ENCODE measurements at places on chromosomes 13 and 19.

DNA sequence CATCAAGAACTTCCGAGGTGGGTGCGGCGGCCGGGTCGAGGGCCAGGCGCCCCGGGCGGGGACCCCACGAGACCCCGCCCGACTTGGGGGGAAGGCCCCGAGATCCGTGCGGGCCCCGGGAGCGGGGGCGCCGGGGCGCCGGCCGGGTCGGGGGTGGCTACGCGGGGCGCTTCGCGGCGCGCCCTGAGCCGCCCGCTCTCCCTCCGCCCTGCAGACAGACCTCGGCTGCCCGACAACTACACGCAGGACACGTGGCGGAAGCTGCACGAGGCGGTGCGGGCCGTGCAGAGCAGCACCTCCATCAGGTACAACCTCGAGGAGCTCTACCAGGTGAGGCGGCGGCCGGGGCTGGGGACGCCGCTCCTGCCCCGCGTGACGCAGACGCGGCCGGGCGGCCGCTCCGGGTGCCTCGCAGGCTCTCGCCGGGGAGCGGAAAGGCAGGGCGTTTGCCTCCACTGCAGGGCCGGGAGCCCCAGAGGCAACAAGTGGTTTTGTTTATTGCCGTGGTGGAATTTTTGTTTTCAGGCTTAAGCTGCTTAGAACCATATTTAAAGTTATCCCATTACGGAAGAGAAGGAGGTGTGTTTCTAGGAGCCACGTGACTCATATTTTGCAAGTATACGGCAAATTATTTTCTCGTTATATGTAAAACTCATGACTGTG, 477 bp downstream of the CUL4A start:
- peak; percentile 56 for DNase-seq

GRCh38 chr13:41411522-41411921, 45.8 kb upstream of the RGCC start:
- DNase-seq, result peak; percentile 46

DNA sequence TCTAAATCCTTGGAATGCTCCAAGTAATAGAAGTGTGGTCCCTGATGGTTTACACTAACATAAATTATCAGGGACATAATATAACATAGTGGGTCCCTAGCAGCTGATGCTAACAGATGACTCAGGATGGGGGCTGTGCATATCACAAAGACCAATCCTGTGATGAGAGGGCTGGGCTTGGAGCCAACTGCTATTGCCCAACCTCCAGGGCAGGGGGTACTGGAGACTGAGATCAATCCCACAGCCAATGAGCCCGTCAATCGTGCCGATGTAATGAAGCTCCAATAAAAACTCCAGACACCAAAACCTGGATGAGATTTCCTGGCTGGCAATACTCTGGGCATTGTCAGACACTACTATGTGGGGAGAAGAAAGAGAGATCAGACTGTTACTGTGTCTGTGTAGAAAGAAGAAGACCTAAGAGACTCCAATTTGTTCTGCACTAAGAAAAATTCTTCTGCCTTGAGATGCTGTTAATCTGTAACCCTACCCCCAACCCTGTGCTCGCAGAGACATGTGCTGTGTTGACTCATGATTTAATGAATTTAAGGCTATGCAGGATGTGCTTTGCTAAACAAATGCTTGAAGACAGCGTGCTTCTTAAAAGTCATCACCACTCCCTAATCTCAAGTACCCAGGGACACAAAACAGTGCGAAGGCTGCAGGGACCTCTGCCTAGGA, 33.4 kb downstream of the ABCC4 start:
- DNase-seq, result no peak

DNA sequence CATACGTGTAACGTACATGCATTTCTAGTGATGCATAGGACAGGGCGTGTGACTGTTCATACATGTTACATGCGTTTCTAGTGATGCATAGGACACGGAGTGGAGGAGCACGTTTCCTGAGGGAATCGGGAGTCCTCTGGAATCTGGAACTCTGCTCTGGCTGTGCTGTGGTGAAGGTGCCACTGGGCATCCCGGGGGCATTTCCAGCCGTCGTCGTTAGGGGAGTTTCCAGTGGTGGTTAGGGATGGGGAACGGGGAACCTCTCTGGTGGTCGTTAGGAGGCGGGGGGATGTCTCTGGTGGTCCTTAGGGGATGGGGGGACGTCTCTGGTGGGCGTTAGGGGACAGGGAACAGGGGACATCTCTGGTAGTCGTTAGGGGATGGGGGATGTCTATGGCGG, 209.6 kb upstream of the SOX1 start:
- DNase-seq, result no peak

DNA sequence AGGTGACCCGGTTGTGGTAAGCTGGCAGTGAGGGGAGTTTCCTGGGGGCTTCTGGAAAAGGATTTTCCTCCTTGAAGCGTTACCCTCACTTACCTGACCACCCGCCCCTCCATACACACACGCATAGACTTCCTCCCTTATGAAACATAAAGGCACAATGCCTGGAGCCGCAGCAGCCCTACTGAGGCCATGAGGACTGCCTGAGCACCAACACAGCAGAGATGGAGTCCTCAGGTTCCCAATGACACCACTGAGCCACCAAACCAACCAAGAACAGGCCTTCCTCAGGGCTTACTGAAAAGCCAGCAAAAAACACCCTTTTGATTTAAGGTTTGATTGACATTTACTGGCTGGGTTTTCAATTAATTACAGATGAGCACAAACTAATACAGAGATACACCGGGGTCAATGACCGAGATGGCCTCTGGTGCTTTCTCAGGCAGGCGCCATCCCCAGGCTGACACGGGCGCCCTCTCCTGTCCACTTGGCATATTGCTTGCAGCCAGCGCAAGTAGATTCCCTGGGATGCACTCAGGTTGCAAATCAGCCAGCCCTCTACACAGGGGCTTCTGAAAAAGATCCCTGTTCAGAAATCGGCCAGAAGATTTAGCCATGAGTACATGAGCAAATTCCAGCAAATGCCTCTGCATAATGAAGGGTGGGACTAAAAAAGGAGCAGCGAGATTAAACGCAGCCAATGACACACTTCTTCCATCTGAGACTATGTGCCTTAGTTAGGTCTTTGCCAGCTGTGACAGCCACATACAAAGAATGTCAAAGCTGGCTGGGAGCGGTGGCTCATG, 14.8 kb downstream of the OPA3 start:
- DNase-seq, result peak; percentile 57

DNA sequence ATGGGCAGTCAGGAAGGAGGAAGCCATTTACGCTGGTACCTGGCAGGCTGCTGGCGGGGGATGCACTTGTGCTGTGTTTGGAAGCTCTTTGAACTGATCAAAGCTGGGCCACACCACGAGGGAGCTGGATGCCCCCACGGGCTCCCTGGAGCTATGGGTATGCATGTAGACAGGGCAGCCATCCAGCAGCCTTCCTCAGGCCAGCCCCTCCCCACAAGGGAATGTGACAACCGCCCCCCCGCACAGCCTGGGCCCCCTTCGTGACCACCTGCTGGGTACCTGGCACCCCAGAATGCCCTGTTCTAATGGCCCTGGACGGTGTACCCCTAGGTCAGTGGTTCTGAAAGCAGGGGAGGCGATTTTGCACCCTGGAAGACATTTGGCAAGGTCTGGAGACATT, 42.5 kb upstream of the C19orf12 start:
- no peak for DNase-seq

DNA sequence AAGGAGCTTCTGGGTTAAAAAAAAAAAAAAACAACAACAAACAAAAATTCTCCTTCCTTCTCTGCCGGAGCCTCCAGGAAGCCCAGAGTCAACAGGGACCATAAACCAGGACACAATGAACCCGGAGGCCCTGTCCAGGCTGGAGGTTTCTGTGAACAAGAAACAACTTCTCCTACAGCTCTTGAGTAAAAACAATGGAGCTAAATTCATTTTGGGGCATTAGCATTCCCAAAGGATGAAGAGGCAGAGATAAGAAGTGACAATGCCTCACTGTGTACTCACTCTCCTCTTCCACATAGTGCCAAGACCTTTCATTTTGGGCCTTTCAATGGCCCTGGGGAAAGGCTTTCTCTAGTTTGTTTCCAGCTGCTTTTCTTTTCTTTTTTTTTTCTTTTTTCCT, 9.0 kb downstream of the RHPN2 start:
- DNase-seq, result no peak

DNA sequence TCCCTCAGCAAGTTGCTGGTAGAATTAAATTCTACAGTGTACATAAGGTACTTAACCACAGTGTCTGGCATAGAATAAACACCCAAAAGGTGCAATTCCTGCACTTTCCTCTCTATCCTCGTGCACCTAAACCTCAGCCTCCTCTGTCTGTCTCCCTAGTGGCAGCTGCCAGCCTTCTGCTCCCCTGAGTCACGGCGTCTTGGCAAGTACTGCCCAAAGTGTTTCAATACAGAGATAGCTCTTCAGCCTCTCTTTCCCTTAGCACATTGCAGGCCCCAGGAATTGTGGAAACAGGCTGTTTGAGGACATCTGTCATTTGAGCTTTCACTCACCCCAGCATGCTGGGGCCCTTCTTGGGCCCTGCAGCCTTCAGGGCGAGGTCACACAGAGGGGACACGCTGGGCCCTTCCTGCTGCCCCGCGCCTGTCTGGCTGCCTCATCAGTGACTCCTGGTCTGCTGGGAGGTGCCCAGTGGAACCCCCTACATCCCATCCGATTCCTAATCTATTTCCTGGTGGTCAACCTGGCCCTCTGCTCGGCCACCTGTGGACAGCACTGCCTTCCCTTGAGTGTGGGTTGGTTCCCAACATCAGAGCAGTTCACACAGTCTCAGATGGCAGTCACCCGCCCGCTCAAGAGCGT, 19.3 kb downstream of the COL4A2 start:
- no peak for DNase-seq

DNA sequence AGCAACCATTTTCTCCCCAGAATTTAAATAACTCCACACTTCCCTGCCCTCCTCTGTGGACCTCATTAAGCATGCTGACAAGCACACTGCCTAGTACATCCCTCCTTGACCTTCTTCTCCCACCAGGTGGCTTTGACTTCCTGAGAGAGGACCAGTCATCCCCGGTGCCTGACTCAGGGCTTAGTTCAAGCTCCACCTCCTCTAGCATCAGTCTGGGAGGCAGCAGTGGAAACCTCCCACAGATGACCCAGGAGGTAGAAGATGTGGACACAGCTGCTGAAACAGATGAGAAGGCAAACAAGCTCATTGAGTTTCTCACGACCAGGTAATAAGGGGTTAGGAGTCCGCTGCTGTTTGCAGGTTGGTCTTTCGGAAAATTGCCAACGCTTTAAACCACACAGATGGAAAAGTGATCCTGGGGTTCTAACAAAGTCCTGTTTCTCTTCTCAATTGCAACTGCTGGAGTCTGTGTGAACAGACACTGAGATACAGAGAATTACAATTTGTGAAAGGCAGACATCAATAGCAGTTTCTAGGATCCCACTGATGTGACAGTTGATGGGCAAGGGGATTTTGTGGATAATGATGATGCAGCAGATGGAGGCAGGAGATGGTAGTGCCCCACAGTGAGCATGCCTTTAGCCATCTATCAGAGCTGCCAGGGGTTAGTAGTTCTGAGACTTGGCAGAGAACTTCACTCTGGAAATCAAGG, 86.7 kb downstream of the ZAR1L start:
- DNase-seq, result no peak

- no peak for DNase-seq
Observed at GRCh38 chr19:34402074-34402600, 2.1 kb upstream of the PDCD2L start.

- DNase-seq, result no peak
Observed at GRCh38 chr19:23378948-23379347, 16.3 kb downstream of the ZNF91 start.

- DNase-seq, result peak; percentile 13
Observed at GRCh38 chr13:79457948-79458347, 23.0 kb upstream of the NDFIP2 start.

DNA sequence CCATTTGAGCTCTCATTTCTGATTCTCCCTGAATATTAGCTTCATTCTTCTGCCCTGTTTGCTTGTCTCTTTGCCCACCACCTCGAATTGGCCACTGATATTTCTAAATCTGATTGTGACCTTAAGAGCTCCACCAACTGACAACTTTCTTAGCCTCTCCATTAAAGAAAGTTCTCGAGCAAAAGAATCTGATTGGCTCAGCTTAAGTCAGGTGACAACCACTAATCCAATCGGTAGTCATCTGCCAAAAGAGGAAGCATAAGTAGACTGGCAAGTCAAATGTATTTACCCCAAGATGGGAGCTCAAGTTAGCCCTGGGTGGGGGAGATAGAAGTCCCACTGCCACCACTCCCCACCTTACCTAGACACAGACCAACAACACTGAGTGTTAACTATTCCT, 41.5 kb downstream of the NOTCH3 start:
- no peak for DNase-seq

DNA sequence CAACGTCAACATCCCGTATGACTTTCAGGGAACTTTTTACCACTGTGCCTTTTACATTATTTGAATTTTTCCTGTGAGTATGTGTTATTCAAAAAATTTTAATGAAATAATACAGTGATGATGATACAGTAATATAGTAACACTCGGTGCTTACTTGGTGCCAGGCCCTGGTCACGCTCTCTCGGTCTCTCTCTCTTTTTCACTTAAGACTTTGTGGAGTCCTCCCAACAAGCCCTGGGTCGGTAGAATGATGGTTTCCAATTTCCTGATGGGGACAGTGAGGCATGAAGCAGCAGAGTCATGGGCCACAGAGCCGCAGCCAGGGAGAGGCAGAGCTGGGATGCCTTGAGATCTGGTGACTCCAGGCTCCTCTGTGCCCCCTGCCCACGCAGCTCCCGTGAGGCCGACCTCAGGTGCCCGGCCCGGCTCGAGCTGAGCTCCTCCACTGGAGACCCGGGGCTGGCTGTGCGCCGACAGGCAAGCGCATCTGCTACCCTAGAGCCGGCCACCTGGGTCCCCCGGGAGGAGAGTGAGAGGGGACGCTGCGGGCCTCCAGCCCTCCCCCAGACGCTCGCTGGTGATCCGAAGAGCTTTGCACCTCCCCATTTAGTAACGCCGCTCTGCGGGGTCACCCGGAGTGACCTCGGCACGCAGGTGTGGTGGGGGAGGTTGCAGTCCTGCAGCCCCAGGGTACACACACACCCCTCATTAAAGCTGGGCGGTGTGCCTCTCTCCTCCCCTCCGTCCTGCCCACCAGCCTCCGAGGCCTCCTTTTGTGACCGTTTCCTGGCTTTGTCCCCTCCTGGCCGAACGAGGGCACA, 4.4 kb upstream of the SBK3 start:
- DNase-seq, result no peak

DNA sequence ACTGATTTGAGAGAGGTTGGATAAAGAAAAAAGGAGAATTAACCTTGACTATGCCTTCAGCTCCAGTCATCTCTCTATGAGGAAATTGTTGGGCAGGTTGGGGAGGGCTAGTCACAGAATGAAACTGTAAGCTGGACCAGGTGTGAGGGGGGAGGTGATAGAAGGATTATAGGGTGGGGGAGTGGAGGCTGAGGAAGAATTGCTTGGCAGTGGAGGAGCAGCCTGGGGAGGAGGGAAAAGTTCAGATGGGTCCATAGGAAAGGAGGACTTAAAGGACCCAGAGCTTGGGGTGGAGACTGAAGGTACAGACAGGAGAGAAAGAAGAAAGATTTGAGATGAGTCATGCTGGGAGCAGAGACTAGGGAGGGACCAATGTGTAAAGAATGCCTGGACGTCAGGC, 8.2 kb upstream of the ZNF431 start:
- DNase-seq, result no peak

DNA sequence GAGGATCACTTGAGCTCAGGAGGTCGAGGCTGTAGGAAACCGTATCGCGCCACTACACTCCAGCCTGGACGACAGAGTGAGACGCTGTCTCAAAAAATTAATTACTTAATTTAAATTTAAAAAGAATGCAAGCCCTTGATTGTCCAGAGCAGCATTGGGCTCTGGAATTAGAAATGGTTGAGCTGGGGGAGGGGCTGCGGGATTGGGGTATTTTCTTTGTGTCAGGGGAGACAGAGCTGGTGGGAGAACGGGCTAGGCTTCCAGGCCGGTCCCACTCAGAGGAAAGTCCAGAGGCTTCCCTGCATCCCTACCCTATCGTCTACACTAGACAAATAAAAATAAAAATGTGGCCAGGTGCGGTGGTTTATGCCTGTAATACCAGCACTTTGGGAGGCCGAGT, 2.2 kb upstream of the RAB3A start:
- no peak for DNase-seq

Measured in suppressor macrophage treated with lipopolysaccharide for 4 hours (primary cell).